ENCODE measurements at places on chromosomes 11 and 22.

- no peak for DNase-seq
Observed at GRCh38 chr22:28899199-28899853, 16.0 kb downstream of the ZNRF3 start.

GRCh38 chr11:78788533-78788932 is 213.9 kb upstream of the NARS2 start:
- DNase-seq = no peak

- no peak for DNase-seq
Observed at GRCh38 chr11:115695677-115696364, 191.6 kb upstream of the CADM1 start.

DNA sequence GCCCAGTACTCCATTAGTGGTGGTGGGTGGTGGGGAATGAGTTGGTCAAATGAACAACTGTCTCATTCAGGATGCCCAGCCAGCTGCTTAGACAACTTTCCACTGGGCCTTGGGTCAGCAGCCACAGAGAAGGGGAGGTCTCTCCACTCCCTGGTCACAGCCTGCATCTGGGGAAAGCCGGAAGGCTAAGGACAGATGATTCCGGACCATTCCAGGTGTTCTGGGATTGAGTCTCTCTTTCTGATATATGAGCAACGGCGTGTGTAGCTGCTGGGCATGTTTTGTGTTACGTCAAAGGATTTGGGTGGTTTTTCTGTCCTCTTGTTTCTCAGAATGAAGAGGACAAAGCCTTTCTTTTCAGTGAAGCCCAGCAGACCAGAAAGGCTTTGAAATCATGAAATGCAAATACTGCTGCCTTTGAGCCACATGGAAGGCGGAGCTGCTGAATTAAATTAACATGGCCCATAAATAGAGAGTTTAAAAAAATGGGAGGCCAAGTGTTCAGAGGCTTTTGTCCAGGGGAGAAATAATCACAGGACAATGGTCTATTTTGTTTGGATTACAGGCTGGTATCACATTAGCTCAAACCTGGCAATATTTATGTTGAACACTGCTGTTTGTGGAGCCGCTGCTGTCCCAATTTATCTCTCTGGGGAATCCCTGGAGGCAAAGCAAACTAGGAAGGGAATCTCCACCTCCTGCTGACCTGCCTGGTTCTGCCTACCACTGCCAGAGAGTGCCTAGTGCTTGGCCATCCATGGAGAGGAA is 234.4 kb upstream of the E2F8 start:
- no peak for DNase-seq

DNA sequence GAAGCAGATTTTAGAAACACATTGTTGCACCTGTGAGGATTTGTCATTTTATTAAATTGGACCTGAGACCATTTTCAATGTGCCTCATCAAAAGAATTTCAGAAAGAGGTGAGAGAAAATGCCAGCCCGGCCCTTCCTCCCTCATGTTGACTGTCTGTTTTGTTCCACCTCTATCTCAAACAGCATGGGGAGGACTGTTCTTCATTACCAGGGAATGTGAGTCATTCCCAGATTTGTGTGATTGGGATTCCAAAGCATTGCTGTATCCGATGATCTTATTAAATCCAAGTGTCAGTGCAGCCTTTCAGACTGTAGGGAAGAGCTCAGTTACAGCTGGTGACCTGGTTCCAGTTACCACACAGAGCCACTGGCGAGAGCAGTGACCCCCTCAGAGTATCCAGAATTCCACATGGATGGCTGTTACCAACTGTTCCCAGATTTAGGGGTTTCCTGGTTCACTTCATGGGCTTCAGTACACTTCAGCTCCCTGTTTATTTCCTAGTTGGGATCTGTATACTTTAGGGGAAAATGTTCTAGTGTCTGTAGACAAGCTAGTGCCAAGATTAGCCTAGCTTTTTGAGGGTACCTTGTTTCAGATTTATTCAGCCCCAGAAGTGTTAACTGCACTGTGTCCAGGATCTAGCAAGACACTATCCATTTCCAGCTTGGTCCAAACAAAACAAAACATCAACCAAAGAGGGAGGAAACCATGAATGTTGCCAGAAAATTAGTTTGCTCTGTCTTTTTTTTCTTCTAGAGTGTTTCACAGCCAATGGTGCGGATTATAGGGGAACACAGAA is 20.9 kb downstream of the KREMEN1 start:
- no peak for DNase-seq

- no peak for DNase-seq
Observed at GRCh38 chr22:32775957-32776356, 25.5 kb upstream of the TIMP3 start.

- no peak for DNase-seq
Observed at GRCh38 chr22:47589271-47590250, 827.1 kb downstream of the TBC1D22A start.

DNA sequence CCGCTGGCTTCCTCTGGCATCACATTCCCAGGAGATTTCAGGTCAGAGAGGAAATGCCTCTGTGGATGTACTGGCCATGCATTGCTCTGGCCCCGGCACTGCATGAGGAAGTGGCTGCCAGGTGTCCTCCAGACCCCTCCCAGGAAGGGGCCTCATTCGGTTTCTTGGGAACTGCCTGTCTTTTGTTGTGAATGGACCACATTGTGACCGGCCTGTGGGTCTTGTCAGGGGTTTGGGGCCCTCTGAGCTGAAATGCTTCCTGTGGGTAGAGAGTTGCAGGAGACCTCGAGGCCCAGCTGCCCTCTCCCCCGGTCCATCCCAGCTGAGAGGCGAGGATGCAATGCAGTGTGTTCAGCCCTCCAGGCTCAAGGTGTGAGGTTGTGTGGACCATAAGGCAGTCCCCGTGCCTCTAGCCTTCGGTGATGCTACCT is 18.8 kb upstream of the ST3GAL4 start:
- DNase-seq = no peak

GRCh38 chr11:123536690-123537437 is 106.8 kb downstream of the GRAMD1B start:
- no peak for DNase-seq

DNA sequence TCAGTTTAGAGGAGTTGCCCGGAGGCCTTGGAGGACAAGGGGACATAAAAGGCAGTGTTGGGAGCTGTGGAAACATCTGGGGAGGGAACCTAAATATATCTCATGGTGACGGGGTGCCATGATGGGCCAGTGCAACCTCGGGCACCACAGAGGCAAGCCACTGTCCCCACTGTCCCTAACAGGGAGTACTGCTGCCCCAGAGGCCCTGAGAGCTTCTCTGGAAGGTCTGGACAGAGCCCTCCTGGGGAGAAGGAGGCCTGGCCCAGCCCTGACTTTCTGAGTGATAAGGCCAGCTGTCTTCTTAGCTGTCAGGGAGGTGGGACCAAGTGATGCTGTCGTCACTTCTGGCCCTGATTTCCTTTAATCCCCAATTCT is 5.5 kb upstream of the P2RY6 start:
- no peak for DNase-seq

DNA sequence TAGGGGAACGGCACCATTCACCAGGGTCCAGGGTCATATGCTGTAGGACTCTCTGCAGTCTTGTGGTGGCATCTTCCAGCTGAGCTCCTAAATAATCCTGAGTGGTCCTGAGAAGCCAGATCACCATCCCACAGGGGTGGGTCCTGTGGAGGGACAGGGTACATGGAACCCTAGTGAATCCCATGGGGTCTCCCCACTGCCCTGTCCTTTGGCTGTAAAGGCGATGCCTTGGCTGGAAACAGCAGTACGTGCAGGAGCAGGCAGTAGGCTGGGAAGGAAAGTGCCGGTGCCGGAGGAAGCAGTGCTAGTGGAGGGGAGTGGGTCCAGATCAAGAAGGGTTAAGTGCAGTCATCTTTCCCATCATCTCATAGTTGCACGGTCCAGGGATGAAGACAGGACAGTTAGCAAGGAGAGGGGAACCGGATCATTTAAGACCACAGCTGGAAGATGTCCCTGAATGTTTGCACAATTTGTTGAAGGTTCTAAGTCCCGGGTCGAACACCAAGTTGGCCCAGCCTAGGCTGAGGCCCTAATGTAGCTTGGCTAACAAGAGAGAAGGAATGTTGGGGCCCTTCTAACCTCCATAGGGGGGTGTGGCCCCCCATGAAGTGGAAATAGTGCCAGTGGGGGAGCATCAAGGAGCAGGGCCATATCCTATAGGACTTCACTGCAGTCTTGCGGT is 18.1 kb downstream of the TSPAN32 start:
- DNase-seq = no peak

DNA sequence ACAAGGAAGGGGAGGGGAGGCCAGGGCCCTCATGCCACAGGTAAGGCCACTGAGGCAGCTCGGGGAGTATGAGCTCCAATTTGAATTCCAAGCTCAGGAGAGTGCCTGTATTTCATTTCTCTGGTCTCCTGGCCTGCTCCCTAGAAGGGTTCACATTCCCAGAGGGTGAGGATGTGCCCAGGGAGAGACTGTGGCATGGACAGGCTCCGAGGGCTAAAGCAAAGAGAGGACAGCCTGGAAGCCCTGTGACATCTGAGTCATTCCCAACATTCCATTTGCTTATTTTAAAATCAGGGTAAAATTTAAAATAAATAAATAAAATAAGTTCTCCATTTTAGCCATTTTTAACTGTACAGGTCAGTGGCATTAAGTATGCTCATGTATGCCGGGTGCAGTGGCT is 18.6 kb upstream of the FOLR1 start:
- DNase-seq = no peak

DNA sequence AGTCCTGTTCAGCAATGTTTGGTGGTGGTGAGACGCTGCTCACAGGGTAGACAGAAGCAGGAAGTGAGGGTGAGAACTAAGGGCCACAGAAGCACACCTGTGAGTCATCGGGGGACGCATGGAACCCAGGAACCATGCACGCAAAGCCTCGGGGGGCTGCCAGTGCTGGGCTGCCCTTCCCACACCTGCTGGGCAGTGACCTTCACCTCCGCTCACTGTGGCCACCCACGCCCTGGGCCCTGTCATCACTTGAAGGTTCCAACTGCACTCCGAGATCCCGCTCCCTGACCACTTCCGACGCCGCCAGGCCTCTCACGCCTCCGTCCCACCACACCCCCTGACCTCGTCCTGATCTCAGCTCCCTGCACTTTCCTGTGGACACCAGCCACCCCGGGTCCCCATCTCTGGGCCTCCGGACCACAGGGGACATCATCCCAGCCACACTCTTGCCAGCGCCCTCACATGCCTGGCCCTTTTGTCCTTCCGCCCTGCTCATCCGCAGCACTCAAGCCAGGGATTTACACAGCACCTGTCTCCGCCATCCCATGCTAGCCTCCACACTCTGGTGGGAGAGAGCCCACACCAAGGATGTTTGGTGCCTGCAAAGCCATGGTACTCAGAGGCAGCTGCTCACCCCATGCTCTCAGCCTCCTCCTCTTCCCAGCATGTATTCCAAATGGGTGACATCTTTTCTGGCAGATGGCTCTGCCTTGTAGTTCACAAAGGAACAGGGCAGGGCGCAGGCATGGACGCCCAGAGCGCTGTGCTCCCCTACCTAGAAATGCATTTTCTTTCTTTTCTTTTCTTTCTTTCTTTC is 23.1 kb upstream of the ATXN10 start:
- no peak for DNase-seq

- DNase-seq = no peak
Observed at GRCh38 chr11:1119604-1120146, 38.1 kb upstream of the MUC5AC start.

DNA sequence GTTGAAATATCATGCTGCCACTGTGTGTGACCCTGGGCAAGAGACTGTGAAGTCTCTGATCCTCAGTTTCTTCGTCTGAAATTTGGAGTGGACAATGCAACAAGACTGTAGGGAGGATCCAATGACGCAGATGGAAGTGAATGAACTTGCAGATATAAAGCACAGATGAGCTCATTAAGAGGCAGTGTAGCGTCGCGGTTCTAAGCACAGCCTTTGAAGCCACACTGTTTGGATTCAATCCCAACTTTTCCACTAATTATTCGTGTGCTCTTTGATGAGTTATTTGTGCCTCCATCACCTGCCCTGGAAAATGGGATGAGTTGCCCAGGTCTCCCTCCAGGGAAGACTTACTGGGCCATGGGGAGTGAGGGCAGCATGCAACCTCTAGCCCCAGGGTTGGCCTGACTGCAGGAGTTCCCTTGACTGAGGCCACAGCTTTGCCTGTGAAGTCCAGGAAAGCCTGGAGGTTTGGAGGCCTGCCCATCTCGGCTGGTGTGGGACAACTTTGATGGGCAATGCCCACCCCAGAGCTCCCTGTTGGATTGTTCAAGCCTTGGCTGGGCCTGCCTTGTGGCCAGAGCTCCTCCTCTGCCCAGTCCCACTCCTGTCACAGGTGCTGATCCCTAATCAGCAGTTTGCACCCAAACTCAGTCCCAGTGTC is 266.0 kb upstream of the B3GAT1 start:
- DNase-seq = no peak

GRCh38 chr11:83219095-83219494 is 25.6 kb downstream of the ANKRD42 start:
- no peak for DNase-seq
